ENCODE measurements at places on chromosomes 4 and X.

DNA sequence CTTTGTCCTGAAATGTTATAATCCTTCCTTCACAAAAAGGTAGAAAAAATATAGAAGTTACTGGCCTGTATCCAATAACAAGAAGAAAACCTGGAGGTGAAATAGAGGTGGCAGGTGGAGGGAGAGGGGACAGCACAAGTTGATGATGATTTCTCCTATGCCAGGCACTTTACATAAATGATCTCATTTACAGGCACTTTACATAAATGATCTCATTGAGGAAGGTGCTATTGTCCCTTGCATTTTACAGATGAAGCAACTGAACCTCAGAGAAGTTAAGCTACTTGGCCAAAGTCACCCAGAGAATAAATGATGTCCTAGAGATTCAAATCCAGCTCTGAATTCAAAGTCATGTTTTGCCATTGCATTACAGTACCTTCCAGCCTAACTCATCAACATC lies 7.1 kb upstream of the OPHN1 start:
- DNase-seq, result no peak

GRCh38 chrX:18944482-18944881 lies 39.4 kb downstream of the PHKA2 start:
- DNase-seq, result no peak

DNA sequence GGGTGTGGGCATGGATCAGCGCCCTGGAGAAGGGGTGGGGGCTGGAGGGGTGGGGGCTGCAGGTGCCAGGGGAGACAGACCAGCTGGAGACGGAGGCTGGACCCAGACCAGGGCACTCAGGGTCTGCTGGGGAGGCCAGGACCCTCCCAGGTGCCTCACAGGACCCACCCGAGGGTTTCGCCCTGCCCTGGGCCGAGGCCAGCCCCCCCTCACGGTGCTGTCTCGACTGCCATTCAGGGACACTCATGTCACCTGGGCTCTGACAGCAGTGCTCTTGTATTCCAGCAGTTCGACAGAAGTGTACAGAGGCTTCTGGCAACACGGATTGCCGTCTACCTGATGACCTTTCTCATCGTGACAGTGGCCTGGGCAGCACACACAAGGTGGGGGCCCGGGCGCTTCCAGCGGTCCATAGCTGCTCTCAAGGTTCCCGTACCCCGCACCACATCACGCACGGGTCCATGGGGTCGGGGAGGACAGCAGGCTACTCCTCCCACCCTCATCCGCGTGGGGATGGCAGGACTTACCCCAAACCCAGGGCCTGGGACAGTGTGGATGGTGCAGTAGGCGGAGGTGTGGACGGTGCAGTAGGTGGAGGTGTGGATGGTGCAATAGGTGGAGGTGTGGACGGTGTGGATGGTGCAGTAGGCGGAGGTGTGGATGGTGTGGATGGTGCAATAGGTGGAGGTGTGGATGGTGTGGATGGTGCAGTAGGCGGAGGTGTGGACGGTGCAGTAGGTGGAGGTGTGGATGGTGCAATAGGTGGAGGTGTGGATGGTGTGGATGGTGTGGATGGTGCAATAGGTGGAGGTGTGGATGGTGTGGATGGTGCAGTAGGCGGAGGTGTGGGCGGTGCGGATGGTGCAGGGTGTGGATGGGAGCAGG lies 18.1 kb downstream of the TMEM175 start:
- DNase-seq, result no peak

GRCh38 chr4:74583089-74583700 lies 138.3 kb downstream of the AREG start:
- DNase-seq, result peak; percentile 4

DNA sequence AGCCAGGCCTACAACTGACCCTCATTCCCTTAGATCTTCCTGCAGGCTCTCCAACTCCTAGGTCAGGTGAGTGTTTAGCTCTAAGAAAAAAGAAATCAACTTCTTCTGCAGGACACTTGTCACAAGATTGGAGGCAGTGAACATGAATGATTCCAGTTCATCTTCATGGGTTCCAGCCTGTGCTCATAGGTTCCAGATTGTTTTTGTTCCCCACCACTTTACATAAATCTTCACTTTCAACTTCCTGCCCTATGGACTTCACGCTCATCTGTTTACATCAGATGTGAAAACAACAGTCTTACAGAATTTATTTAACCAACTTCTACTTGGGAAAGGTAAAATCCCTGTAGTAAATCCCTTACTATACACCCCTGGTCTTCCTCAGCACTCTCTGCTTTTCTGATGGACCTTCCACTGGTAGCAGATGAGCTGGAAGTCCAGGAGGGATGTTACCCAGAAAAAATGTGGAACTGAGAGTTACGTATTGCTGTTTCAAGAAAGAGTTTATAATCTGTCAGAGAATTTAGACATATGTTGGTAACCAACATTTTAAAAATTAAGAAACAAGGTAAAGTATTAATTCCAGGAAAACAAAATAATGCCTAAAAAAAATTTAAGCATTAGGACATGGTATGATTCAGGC lies 62.4 kb downstream of the ANAPC10 start:
- DNase-seq, result no peak

DNA sequence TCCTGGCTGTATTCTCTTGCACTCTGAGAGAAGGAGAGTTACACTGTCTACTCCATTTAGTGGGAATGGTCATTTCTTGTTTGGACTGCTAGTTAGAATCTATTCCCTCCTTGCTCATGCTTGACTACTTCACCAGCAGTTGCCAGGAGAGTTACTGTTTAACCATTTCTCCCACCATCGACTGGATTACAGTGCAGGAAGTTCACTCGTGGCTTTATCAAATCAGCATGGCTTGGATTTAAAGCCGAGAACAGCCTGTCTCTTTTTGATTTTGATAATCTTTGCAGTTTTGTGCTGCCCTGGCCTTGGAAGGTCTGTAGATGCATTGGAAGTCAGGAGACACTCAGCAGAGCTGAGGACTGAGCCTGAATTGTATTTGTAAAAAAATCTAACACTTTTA lies 3.2 kb downstream of the GBA3 start:
- DNase-seq, result no peak

DNA sequence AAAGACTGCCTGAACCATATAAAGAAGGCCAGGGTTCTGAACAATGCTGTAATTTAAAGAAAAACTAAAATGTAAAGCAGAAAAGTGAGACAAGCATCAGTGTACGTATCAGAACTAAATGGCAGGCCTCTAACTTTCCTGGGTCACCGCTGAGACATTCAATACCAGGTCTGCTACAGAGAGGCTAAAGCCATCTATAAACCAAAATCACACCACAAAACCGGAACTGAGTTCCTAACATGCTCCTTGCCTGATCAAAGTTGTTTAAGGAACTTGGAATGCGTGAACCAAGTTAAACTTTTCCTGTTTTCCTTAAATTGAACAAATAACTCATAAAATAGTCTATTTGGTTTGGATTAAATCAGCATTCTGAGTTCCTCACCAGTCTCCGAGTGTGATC lies 55.3 kb upstream of the TECRL start:
- DNase-seq, result no peak

DNA sequence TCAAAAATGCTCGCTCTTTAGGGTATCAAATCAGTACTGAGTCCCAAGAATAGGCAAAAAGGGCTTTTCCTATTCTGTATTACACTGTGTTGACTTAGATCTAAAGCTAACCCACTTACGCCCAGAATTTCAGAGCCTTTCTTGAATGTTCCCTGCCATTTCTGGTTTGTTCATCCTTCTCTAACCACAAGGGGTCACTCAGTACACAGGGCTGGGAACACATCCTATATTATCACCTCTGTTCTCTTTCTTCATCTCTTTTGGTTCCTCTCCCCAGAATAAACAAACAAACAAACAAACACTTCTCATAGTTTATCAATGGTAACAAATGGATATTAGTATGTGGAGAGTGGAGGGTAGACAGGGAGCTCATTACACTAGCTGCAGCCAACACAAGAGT lies 25.5 kb upstream of the MORC4 start:
- peak; percentile 8 for DNase-seq

- no peak for DNase-seq
Measured at GRCh38 chr4:39970671-39971640, 6.8 kb downstream of the PDS5A start.
